GM12878 (cell line): ENCODE measurements at places on chromosomes 13 and 19. TPM values are rescaled to one million over a fixed set of nuclear protein-coding genes. Genes with fewer than 3 reads are reported as not detected.

DNA sequence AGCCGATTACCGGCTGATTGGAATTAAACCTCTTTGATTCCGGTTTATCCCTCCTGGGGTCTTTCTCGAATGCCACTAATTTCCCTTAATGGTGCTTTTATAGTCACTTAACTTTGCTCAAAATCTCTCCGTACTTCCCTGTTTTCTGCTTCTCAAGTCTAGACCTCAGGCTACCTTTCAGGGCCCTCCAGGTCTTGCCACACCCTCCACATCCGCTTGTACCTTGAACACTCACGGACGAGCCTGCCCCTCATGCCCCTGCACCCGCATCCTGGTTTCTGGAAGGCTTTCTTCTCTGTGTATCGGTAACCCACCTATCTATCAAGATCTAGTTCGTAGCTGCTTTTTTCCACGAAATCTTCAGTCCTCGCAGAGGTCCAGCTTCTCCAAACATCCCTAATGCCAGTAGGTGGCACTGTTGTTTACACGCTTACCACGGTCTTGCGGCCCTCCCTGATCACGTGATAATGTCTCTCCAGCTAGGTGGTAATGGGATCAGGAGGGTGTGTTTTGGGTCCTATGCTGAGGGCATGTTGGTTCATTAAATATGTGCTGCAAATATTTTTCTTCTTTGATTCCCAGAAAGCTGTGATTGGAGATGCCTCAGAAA is 13.8 kb downstream of the ATP12A start:
- H3K36me3 ChIP-seq, result no peaks in the 10 kb centered on the region
- no peak overlapping the region for H3K27ac ChIP-seq
- 0 out of 2 replicates have a peak, but pooled peaks cover 2% of the 10 kb centered on the region for H3K27me3 ChIP-seq
- no peak overlapping the region for H3K4me3 ChIP-seq
- no peaks in the 10 kb centered on the region; the same call in 1 of the 2 replicates for H3K4me1 ChIP-seq

DNA sequence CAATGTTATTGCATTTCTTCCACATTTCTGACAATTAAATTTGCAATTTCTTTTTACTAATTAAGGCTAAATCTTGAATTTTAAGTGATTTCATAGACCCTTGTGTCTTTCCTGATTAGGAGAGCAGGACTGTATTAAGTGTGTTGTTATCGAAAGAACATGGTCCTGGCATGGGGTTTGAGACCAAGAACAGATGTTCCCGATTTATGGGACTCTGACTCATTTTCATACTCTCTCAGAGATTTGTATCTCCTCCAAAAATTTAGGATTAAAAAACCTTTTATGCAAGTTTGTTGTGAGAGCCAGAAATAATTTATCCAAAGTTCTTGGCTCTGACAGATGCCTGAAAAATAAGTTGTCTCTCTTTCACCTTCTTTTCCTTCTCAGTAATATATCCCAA is 589.3 kb upstream of the ARGLU1 start:
- H3K36me3 ChIP-seq, result no peaks in the 10 kb centered on the region
- no peak for DNase-seq
- no peak overlapping the region for H3K4me3 ChIP-seq

- H3K4me1 ChIP-seq, result peaks cover 11% of the 10 kb centered on the region; the same call in 1 of the 2 replicates
- DNase-seq, result no peak
- peaks cover 30% of the 10 kb centered on the region for H3K36me3 ChIP-seq
- no peak overlapping the region for H3K27ac ChIP-seq
- H3K27me3 ChIP-seq, result no peaks in the 10 kb centered on the region
- H3K4me3 ChIP-seq, result no peak overlapping the region
Measured at GRCh38 chr19:35162471-35163326, 8.2 kb downstream of the FXYD5 start.

- H3K27me3 ChIP-seq, result no peaks in the 10 kb centered on the region; the same call in 1 of the 2 replicates
- H3K36me3 ChIP-seq, result no peaks in the 10 kb centered on the region
- no peak for DNase-seq
- no peaks in the 10 kb centered on the region for H3K4me1 ChIP-seq
Measured at GRCh38 chr13:36543671-36544070, 111.4 kb downstream of the CCNA1 start.

- DNase-seq, result no peak
- H3K4me1 ChIP-seq, result no peaks in the 10 kb centered on the region
- H3K27ac ChIP-seq, result no peak overlapping the region
- no peaks in the 10 kb centered on the region for H3K36me3 ChIP-seq
- H3K27me3 ChIP-seq, result no peaks in the 10 kb centered on the region; the same call in 1 of the 2 replicates
Measured at GRCh38 chr13:44132710-44133109, 240.9 kb upstream of the SERP2 start.

DNA sequence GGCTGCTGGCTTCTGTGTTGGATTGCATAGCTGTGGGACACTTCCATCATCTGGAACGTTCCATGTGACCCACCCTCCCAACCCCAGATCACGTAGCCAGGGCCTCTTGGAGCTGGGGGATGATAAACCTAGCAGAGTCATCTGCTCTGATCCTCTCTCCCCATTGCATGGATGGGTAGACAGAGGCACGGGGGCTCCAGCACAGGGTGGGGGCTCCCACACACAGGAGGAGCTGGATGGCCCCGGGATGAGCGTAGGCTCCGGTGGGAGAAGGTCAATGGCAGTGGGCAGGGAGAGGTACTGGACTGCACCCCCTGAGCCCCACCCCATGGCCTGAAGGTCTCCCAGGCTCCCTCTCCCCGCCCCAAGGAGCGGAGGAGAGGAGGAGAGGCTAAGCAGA is 25.4 kb downstream of the ATP8B3 start:
- H3K36me3 ChIP-seq, result no peaks in the 10 kb centered on the region
- no peak overlapping the region for H3K4me3 ChIP-seq
- no peaks in the 10 kb centered on the region; the same call in 1 of the 2 replicates for H3K27me3 ChIP-seq
- no peak for DNase-seq
- H3K4me1 ChIP-seq, result no peaks in the 10 kb centered on the region

- no peaks in the 10 kb centered on the region for H3K27me3 ChIP-seq
- H3K4me1 ChIP-seq, result no peaks in the 10 kb centered on the region; the same call in 1 of the 2 replicates
- H3K36me3 ChIP-seq, result no peaks in the 10 kb centered on the region
Measured at GRCh38 chr19:14676762-14677161, 2.1 kb upstream of the ADGRE3 start.

DNA sequence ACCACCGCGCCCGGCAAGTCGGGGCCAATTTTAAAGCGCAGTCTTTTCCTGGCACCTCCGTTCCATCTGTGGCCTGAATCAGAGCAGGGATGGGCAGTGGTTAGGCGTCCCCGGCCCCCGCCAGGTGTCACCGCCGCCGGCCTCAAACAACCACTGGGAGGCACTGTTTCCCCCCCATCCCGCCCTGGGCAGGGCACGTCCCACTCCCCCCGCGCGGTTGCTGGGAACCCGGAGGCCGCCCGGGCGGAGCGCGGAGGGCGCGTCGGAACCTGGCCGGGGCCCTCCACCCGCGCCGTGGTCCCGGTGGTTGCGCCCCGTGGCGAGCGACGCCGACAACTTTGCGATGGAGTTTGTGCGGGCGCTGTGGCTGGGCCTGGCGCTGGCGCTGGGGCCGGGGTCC is at the start of gene GRIN3B:
TSS of gene GRIN3B (plus strand) at position 325 of the 400 bp plus-strand sequence. CDS start at position 344, 19 bp downstream.
- H3K36me3 ChIP-seq, result no peaks in the 10 kb centered on the region
- DNase-seq, result no peak
- H3K27ac ChIP-seq, result no peak within 1 kb of the TSS
- no peaks in the 10 kb centered on the region; the same call in 1 of the 2 replicates for H3K4me1 ChIP-seq

DNA sequence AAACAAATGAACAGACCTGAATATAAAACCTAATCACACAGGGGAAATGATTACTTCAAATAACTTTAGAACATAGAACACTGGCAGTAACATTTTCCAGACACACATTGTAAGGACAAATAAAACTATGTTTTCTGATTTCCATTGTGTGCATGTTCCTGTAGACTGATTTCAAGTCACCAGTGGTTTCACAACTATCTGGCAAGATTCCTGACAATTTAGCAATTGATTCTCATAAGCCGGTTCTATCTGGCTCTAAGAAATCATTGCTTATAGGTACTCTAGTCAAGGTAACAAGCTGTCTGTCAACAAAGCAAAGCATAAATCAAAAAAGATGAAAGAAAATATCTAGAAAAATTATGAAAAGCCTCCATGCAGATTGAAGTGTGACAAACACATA is 19.6 kb upstream of the PCCA start:
- H3K4me1 ChIP-seq, result no peaks in the 10 kb centered on the region
- DNase-seq, result no peak
- no peaks in the 10 kb centered on the region for H3K36me3 ChIP-seq
- no peak overlapping the region for H3K27ac ChIP-seq
- H3K4me3 ChIP-seq, result no peak overlapping the region
- no peaks in the 10 kb centered on the region for H3K27me3 ChIP-seq

GRCh38 chr19:47637550-47637949 is 28.6 kb downstream of the BICRA start:
- H3K4me1 ChIP-seq, result peaks cover 3% of the 10 kb centered on the region; the same call in 1 of the 2 replicates
- H3K36me3 ChIP-seq, result no peaks in the 10 kb centered on the region
- H3K27ac ChIP-seq, result no peak overlapping the region
- no peaks in the 10 kb centered on the region for H3K27me3 ChIP-seq
- H3K4me3 ChIP-seq, result no peak overlapping the region

DNA sequence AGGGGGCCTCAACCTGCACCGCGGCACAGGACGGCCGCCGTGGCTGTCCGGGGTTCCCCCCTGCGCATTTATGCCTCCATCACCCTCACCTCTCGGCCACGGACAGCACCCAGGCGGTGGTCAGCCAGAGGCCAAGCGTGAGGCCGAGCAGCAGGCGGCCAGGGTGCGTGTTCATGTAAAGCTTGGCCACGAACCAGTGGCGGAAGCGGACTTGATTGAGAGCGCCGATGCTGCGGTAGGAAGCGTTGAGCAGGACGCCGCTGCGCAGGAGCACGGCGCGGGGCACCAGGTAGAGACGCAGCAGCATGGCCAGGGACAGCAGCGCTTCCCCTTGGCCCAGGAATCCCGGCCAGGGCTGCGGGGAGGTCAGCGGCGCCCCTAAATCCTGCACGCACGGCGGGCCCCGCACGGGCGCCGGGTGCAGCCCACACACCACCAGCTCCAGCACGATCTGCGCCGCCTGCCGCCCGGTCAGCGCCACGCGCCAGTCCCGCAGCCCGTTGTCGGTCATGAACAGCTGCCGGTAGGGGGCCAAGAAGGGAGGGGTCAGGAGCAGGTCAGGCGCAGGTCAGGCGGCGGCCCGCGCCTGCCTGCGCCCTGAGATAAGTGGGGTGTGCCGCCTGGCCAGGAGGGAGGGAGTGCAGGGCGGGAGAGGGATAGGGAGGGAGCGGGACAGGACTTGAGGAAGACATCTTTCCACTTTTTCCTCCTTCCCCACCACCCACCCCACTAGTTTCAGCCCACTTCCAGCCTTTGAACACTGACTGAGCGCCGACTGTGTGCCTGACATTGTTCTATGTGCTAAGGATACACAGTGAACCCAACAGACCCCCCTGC is 6.5 kb downstream of the KCNN4 start:
- no peak for DNase-seq
- H3K36me3 ChIP-seq, result peaks cover 39% of the 10 kb centered on the region
- H3K4me1 ChIP-seq, result peaks cover 30% of the 10 kb centered on the region

GRCh38 chr19:50556282-50557008 is 11.8 kb downstream of the LRRC4B start:
- no peaks in the 10 kb centered on the region; the same call in 1 of the 2 replicates for H3K4me1 ChIP-seq
- DNase-seq, result peak; percentile 15
- H3K27ac ChIP-seq, result no peak overlapping the region
- no peaks in the 10 kb centered on the region for H3K36me3 ChIP-seq

DNA sequence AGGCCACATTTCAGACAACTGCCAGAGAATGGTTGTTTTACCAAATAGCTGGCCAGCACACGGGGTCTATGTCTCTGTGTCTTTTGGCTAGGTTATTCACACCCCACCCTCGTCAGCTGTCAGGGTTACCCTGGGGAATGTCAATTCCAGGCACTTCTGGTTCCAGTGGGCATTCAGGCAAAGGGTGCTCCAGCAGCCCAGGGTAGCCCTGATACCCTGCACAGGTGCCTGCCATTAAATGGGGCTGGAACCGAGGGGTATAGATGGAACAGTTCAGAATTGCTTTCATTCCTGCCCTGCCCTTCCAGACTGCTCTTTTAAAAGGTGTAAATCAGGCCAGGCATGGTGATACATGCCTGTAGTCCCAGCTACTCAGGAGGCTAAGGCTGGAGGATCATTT is 43.2 kb upstream of the HOMER3 start:
- no peaks in the 10 kb centered on the region for H3K36me3 ChIP-seq
- DNase-seq, result no peak
- no peak overlapping the region for H3K27ac ChIP-seq
- no peaks in the 10 kb centered on the region for H3K4me1 ChIP-seq
- H3K27me3 ChIP-seq, result peaks cover 4% of the 10 kb centered on the region; the same call in 1 of the 2 replicates
- no peak overlapping the region for H3K4me3 ChIP-seq

- H3K4me3 ChIP-seq, result no peak overlapping the region
- H3K36me3 ChIP-seq, result no peaks in the 10 kb centered on the region
- DNase-seq, result no peak
- peak overlapping the region; percentile 67; the same call in 1 of the 2 replicates for H3K27ac ChIP-seq
- peaks cover 28% of the 10 kb centered on the region for H3K4me1 ChIP-seq
- H3K27me3 ChIP-seq, result no peaks in the 10 kb centered on the region
Measured at GRCh38 chr13:46656786-46657185, 103.8 kb downstream of the LRCH1 start.

The FAM216B gene
- not detected in 2 replicates for total RNA-seq

The CYP4F2 gene
- total RNA-seq, result 1.1 and 1.6 TPM in 2 replicates

The CHMP2A gene
- total RNA-seq, result 98.5 and 105 TPM in 2 replicates

The TPM4 gene
- 338 and 361 TPM in 2 replicates for total RNA-seq

The CLEC11A gene
- total RNA-seq, result not detected in 2 replicates

The PGLYRP1 gene
- not detected in 2 replicates for total RNA-seq

The LENG9 gene
- total RNA-seq, result 2.5 and 3.5 TPM in 2 replicates

The ZNF547 gene
- total RNA-seq, result 2.6 and 3.0 TPM in 2 replicates

The ZNF790 gene
- 2.5 and 2.9 TPM in 2 replicates for total RNA-seq

The THSD1 gene
- total RNA-seq, result 0.13 and 0.15 TPM in 2 replicates

The PEAK3 gene
- total RNA-seq, result 0.10 and 0.13 TPM in 2 replicates

The KLK4 gene
- not detected in 2 replicates for total RNA-seq

The ZNF154 gene
- 1.0 and 1.1 TPM in 2 replicates for total RNA-seq
